ENCODE measurements at places on chromosomes 6 and 20. TPM values are rescaled to one million over a fixed set of nuclear protein-coding genes. Genes with fewer than 3 reads are reported as not detected.
A peak's percentile ranks its signal among the peaks of the same experiment; 100 is the strongest.

DNA sequence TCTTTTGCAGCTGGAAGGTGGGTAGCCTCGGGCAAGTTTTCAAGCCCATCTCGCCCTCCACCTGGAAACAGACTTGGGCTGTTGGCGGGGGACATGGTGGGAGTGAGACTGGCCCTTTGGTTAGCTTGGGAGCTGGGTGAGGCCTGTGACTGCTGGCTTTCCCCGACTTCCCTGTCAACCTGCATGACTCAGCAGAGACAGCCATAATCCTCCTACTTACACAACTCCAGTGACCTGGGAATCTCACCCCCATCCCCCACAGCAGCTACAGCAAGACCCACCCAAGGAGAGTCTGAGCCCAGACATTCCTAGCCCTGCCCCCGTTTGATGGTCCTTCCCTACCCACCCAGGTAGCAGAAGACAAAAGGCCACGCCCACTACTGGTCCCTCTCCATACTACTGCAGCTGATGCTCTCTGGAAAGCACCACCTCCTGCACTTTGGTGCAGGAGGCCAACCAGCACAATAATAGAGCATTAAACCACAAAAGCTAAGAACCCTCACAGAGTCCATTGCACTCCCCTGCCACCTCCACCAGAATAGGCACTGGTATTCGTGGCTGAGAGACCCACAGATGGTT, 188.4 kb downstream of the TRDN start:
- DNase-seq: no peak

DNA sequence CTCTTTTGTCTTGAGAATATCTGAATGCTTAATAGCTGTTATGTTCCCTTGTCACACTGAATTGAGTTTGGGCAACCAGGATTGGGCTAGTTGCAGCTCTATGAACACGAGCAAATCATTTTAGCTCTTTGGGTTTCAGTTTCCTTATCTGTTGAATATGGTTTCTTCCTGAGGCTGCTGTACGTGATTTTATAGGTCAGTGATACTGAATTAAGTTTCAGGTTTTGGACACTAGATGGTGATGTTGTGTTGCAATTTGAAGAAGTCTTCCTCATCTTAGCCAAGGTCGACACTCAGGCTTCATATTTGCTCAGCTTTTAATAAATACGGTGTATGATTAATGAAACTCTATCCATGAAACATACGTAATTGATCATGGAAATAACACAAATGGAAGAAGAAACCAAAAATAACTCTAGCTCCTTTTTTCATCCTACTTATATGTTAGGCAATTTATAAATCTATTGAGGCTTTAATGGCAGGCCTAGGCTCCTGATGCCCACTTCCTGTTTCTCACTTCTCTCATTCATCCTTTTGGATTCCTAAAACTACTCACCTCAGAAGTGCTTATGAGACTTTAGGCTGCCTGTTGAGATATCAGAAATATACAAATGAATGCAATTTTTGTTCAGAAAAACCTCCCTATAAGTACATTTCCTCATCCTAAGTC, 354.1 kb upstream of the MAP3K7 start:
- peak; percentile 10 for DNase-seq

DNA sequence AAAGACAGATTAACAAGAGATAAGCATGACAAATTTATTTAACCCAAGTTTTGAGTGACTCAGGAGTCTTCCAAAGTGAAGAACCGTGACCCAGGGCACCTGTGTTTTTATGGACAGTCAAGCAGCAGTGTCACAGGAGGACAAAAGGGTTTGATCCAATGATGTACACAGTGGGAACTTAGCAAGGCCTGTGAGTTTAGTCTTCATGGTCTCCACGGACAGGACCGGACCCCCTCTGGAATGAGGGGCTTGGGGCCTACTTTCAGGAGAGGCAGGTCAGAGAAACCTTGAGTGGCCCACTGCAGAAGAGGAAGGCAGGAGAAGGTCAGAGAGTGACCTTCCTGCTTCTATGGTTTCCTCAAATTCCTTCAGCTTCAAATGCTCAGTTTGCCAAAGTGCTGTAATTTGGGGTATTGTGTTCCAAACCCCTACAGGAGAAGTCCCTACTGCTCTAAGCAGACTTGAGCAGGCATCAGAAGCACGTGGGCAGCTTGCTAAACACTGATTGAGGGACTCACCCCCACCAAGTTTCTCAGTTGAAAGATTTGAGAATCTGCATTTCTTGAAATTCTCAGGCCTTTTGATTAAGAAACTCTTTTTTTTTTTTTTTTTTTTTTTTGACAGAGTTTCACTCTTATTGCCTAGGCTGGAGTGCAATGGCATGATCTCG, 26.4 kb upstream of the ZMYND8 start:
- DNase-seq: no peak

The OR2B6 gene
- 0.09 TPM for polyA plus RNA-seq
